CD8-positive, alpha-beta T cell (primary cell): ENCODE measurements at places on chromosomes 16 and 17.

GRCh38 chr16:79151-80054, 1.4 kb downstream of the MPG start:
- no peak for DNase-seq

GRCh38 chr17:37413875-37414519, 7.3 kb downstream of the TADA2A start:
- no peak for DNase-seq

DNA sequence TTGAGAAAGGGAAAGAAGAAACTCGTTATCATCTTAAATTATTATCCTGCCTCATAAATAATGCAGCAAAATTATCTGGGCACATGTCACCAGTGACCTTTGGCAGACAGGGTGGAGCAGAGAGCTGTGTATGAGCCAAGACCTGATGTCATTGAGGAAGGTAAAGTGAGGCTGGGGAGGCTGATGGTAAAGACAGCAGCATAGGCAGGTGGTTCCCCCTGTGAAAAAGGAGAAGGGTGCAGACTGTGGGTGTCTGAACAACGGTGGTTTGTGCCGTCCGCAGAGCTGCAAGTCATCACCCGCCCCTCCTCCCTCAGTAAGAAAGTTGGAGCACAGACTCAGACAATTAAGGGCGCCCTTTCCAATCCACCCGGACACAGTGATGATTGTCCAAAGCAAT, 30.8 kb upstream of the METTL16 start:
- no peak for DNase-seq

- DNase-seq = no peak
Measured at GRCh38 chr17:9324864-9325263, 250.8 kb downstream of the STX8 start.

GRCh38 chr17:28057731-28058246, 15.3 kb downstream of the NLK start:
- no peak for DNase-seq

DNA sequence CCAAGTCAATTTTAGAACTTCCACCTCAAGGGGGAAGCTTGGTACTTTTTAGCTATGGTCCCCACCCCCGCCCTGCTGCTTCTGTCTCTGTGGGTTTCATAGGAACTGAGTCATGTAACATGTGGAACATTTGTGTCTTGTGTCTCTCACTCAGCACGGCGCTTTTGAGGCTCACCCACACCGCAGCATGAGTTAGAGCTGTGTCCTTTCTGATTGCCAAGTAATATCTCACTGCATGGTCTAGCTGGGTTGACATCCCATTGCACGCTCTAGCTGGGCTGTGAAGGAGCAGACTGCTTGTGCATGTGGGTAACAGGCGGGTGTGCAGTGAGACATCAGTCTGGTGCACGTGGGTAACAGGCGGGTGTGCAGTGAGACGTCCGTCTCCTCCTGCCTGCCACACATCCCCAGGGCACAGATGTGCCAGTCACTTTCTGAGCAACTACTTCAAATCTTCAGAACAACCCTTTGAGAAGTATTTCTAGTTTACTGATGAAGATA, 26.4 kb upstream of the SLC7A5 start:
- DNase-seq = peak; percentile 62

DNA sequence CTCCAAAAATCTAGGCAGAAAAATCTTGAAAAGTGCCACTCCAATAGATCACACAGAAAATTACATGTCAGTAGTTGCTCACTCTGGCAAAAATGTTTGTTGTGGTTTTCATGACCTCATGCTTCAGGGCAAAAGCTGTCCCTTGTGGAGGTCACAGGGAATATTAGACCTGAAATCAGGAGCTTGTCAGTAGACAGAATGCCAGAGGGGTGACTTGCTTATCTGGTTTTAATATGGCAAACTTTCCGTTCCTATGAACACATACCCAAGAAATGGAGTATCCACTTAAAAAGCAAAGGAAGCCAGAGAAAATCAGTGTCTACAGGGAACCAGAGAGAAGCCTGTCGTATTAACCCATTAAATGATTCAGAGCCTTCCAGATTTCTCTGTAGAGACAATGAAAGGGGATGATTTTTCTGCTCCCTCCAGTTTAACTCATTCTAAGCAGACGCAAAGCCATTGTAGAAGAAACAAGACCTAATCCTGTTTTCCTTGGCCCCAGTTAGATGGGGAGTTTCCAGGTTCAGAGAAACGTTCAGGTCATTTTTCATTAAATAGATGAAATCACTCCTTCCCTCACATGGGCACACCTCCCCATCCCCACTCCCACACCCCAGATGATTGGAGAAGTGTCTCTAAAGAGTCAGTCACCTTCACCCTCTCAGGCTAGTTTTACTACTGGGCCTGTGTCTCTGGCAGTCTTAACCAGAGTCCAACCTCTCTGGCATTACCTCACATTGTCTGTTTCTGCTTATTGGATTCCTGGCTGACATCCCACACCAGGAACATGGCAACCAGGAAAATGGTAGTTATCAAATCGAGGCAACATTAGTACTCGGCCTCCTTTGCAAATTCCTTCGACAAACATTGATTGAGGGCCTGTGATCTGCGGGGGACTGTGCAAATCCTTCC, 6.0 kb downstream of the SOX9 start:
- no peak for DNase-seq

DNA sequence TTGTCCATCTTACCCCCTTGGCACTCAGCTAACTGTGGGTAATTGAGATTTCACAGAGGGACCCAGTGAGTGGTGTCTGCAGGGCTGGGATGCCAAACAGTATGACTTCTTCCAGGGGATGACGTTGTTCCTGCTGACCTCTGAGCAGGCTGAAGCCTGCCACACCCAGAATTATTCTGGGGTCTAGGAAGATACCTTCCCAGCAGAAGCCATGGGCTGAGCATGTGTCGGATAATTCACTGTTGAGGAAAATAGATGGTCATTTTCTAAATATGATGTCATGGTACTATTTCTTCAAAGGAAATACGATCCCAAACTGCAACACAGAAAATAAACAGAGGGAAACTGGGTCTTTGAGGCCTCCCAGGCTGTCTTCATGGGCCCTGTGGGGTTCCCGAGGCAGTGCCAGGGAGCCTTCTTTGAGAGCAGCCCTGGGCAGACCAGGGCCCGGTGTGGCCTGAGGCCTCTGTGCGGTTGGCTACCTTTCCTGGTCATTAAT, 17.4 kb downstream of the WNT9B start:
- DNase-seq = no peak

DNA sequence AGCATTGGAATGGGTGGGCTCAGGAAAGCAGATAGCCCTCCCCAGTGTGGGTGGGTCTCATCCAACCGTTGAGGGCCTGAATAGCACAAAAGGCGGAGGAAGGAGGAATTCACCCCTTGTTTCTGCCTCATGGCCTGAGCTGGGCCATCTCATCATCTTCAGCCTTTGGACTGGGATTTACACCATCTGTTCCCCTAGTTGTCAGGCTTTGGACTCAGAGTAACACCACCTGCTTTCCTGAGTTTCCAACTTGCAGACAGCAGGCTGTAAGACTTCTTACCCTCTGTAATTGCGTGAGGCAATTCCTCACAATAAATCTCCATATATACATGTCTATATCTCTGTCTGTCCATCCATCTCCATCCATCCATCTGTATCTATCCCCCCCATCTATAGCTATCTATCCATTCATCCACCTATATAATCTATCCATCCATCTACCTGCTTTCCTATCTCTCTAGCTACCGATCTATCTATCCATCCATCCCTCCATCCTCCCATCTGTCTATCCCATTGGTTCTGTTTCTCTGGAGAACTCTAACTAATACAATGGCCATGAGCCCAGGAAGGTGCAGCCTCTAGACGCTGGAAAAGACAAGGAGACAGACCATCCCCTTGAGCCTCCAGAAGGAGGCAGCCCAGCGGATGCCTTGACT, 21.3 kb downstream of the DNAH17 start:
- no peak for DNase-seq

DNA sequence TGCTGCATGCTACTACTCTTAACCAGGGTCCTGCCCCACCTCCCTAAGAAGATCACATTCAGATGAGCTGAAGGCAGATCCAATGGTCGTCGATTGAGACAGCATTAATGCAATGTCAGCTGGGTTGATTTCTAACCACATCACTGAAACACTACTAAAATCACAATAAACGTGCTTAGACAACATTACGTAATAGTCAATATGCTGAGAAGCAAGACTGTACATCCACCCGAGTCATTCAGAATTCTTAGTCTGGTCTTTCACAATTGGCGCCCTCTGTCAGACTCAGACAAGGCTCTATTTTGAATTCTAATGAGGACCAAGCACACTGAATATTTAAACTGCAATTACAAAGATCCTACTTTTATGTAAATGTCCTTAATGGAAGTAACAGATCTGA, 205.2 kb downstream of the STX8 start:
- no peak for DNase-seq

DNA sequence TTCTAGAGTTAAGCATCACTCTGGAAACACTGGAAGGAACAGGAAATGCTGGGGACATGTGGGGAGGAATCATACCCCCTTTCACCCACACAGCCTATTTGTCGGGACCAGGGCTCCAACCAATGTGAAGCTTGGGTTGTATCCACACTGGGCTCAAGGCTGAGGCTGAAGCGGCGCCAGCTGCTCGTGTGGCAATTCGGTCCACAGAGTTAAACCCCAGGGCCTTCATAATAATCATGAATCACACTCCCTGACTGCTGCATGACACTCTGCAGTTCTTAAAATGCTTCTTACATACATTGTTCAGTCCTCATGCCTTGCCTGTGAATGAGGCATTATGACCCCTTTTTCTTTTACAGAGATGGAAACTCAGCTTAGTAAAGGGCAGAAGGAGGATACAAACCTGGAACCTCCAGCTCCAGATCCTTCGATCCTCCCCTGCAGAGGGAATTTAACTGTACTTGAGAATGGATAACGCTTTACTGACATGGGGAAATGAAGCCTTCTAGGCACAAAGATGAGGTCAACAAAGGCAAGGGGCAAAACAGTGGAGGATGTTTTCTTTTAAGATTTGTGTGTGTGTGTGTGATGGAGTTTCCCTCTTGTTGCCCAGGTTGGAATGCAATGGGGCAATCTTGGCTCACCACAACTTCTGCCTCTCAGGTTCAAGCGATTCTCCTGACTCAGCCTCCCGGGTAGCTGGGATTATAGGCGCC, 72.7 kb downstream of the SOX9 start:
- no peak for DNase-seq

DNA sequence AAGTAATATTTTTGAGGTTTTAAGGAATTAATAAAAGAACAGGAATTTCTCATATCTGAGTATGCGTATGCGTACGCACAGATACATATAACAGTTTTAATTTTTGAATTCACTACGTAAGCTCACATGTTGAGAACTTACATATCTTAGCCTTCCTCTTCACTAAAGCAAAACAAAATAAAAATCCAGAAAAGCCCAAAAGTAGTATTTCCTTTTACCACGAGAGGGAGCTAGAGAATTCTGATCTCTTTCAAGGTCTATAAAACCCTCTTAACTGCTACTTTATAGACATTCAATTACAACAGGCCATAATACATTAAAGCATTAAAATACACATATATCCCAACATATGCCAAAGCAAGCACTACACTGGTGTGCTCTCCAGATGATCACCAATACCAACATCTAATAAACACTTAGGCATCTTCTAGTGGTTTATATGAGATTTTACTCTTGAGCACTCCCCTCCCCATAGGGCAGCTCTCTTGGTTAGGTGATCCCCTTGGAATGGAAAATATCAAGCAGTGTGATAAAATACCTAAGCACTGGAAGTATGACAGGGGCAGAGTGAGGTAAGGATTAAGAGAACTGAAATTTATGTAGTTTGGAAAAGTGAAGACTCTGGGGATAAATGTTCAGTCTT, 94.0 kb downstream of the SKAP1 start:
- no peak for DNase-seq

DNA sequence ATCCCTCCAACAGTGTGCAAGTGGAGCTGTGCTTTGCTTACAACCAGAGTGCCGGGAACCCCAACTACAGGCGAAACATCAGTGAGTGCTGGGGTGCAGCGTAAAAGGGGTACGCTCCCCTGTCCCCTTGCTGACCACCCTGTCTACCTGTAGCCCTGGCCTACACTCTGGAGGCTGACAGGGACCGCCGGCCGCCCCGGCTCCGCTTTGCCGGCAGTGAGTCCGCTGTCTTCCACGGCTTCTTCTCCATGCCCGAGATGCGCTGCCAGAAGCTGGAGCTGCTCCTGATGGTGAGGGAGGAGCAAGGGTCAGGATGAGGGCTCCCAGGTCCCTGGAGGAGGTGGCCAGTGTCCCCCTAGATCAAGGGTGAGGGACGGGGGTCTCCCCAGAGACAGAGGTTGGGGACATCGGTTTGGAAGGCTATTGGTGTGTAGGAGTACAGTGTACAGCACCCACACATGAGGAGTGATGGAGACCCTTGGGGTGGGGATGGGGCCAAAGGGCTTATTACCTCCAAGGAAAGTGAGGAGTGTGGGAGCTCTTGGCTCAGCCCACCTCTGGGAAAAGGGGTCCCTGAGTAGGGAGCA, 19.6 kb upstream of the PDK2 start:
- DNase-seq = no peak

DNA sequence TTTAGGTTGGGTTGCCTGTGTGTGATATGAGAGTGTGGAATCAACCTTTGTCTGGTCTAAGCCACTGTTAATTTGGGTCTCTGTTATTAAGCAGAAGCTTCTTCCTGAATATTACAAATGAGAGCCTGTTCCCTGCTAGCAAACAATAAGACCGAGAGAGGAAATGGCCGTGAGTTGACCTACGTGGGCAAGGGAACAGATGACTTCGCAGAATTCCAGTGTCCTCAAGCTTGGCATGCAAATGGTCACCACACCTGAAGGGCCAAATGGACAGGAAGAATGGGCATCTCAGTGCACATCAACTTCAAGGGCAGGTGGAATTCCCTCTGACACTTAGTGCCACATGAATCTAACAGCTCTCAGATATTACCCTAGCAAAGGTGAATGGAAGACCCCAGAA, 250.8 kb upstream of the FOXF1 start:
- DNase-seq = no peak

DNA sequence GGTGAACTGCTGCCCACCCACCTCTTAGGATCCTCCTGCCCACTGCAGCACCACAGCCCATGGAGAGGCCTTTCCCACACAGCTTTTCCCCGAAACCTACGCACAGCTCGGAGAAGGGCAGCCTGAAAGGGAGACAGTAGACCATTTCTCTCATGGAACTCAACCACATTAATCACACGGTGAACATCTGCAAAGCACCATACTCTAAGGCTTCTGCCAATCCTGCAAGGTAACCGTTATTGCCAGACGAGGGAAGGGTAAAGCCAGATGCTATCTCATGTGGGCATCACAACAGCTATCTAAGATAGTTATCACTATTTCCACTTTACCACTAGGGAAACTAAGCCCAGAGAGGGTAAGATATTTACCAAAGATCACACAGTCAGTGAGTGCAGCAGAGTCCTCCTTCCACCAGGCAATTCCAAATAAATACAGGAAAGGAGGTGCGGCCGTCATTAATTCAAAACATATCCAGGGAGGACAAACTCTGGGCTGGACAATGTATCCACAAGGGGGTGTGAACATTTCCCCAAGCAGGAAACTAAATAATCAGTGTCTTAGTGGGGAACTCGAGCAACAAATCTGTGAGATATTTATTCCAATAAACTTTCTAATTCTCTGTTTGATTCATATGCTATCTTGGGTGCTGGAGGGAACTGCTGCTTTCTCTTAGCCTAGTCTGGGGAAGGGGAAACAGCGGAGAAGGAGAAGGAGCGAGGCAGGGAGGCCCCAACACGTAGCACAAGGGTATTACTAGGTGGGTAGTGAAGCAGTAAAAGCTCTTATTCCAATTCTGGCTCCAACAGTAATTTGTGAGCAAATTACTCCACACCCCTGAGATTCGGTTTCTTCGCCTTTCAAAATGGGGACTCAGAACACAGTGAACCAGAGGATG, 723 bp downstream of the TMEM186 start:
- DNase-seq = no peak
